ENCODE measurements at places on chromosomes 12 and 14.

GRCh38 chr12:99767809-99768208 is 120.3 kb downstream of the GARIN6 start:
- no peaks in the 10 kb centered on the region for H3K36me3 ChIP-seq
- no peaks in the 10 kb centered on the region for H3K4me1 ChIP-seq
- H3K4me3 ChIP-seq: no peak overlapping the region

DNA sequence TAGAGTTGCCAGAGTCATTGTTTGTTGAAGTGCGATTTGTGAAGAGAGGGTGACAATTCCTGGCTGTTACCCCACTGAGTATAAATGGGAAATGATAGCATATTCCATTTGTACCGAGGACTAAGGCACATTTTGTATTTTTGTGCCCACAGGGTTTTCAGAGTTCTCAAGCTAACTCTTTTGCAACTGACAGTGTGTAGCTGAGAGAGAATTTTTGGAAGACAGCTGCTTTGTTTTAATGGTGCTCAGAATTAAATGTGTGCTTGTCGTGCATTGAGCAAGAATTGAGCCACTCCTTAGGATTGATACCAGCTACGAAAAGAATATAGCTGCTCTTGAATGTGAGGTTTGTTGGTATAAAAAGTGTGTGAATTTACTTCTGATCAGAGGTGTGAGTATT is 21.7 kb downstream of the ANKRD13A start:
- H3K4me3 ChIP-seq: no peak overlapping the region
- peaks cover 21% of the 10 kb centered on the region for H3K36me3 ChIP-seq
- no peaks in the 10 kb centered on the region for H3K4me1 ChIP-seq
- no peak for DNase-seq

- H3K4me1 ChIP-seq: no peaks in the 10 kb centered on the region
- H3K36me3 ChIP-seq: no peaks in the 10 kb centered on the region
- DNase-seq: no peak
These were observed 13.3 kb downstream of the PPP2R5C start for GRCh38 chr14:101774814-101775213.

GRCh38 chr12:3571323-3571722 is 80.3 kb downstream of the PRMT8 start:
- no peaks in the 10 kb centered on the region for H3K4me1 ChIP-seq
- H3K27ac ChIP-seq: no peak overlapping the region
- no peaks in the 10 kb centered on the region for H3K27me3 ChIP-seq
- H3K4me3 ChIP-seq: no peak overlapping the region

DNA sequence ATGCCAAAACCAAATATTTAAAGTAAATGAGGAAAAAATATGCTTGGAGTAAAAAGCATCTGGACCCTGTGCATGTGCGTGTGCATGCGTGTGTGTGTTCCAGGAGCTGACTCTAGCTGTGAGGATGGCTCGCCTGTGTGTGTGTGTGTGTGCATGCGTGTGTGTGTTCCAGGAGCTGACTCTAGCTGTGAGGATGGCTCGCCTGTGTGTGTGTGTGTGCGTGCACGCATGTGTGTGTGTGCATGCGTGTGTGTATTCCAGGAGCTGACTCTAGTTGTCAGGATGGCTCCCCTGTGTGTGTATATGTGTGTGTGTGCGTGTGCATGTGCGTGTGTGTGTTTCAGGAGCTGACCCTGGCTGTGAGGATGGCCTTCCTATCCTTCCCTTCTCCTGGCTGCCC is 357.7 kb downstream of the CACNA1C start:
- H3K36me3 ChIP-seq: no peaks in the 10 kb centered on the region
- H3K27ac ChIP-seq: no peak overlapping the region
- peaks cover 4% of the 10 kb centered on the region for H3K4me1 ChIP-seq
- no peak overlapping the region for H3K4me3 ChIP-seq

- peaks cover 12% of the 10 kb centered on the region for H3K4me1 ChIP-seq
- peak within 1 kb of the TSS; percentile 19 for H3K4me3 ChIP-seq
- no peaks in the 10 kb centered on the region for H3K27me3 ChIP-seq
- H3K27ac ChIP-seq: no peak within 1 kb of the TSS
- no peak for DNase-seq
These were observed at the start of gene GPR162 for GRCh38 chr12:6821591-6822425. Gene GPR162 (plus strand): TSS chr12:6821821. CDS start chr12:6823899, 2,078 bp downstream.

DNA sequence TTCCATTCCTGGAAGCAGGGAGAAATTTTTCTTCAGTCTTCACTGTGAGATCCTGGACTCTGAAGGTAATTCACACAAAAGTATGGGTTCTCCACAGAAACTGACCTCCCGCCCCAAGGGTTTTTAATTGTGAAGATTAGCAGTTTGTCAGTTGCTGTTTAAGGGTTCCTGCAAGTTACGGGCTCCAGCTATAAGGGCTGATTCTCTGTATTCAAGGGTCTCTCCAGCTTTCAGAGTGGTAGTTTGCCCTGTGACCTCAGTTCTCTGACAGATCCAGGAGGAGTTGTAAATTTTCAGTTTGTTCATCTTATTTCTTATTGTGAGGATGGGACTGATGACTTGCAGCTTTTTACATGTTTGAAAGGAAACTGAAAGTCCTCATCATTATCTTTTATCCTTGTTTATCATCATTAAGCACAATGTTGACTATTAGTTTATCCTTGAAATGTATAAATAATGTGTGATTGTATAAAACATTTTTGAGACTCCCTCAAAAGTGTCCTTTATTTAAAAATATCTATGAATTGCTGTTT is 110.9 kb downstream of the SCAF11 start:
- H3K27ac ChIP-seq: no peak overlapping the region
- H3K27me3 ChIP-seq: no peaks in the 10 kb centered on the region
- no peaks in the 10 kb centered on the region for H3K4me1 ChIP-seq
- no peak for DNase-seq

DNA sequence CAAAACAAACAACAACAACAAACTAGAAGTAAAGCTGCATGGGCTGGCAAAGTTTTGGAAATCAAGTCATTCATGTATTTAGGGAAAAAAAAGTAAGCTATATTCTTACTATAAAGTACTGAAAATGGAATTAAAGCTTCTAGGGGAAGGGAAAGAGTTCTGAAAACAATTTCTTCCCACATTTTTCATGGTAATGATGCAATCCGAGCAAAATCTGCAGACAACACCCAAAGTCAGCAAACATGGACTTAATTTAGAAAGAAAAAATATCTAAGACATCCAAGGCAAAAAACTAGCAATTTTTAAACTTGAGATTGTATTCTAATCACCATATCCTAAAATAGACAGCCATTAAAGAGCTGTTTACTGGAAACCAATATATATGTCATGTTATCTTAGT is 86.3 kb downstream of the LRP6 start:
- no peak overlapping the region for H3K27ac ChIP-seq
- no peaks in the 10 kb centered on the region for H3K27me3 ChIP-seq
- no peak overlapping the region for H3K4me3 ChIP-seq
- H3K36me3 ChIP-seq: no peaks in the 10 kb centered on the region

DNA sequence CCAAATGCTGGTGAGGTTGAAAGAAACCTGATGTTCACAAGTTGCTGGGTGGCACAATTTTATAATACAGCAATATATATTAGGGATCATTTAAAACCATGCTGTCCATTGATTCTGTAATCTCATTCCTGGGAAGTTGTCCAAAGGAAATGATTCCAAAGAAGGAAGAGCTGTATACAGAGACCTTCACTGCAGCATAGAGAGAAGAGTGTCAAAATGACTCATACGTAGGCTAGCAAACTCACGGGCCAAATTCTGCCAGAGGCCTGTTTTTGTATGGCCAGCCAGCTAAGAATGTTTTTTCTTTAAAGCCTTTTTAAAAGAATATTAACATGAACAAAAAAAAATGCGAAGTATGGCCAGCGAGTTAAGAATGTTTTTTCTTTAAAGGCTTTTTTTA is 69.2 kb upstream of the MED13L start:
- peaks cover 8% of the 10 kb centered on the region for H3K4me1 ChIP-seq
- H3K27ac ChIP-seq: no peak overlapping the region
- DNase-seq: no peak
- no peaks in the 10 kb centered on the region for H3K36me3 ChIP-seq
- H3K4me3 ChIP-seq: no peak overlapping the region

- no peak overlapping the region for H3K4me3 ChIP-seq
- no peak overlapping the region for H3K27ac ChIP-seq
- H3K4me1 ChIP-seq: peaks cover 2% of the 10 kb centered on the region
- no peak for DNase-seq
- no peaks in the 10 kb centered on the region for H3K27me3 ChIP-seq
These were observed 168.2 kb upstream of the SSTR1 start for GRCh38 chr14:38039496-38039895.

DNA sequence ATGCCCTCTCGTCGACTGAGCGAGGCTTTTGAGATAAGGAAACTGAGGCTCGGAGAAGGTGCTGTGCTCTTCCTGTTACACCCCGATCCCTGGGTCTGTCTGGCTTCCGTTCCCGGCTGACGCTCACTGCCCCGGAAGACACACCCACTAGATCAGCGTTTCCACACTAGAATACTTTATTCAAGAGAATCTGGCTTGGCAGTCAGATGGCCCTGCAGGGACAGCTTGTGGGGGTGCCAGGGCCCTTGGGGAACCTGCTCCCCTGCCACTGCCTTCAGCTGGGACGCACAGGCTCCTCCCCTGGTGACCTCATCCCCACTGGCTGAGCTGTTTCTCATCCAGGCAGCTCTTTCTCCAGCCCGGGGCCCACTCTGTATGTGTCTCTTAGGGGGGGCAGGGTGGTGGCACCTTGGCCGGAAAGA is 13.7 kb downstream of the PGF start:
- H3K27me3 ChIP-seq: no peaks in the 10 kb centered on the region
- H3K4me3 ChIP-seq: no peak overlapping the region
- H3K4me1 ChIP-seq: peaks cover 13% of the 10 kb centered on the region
- DNase-seq: peak; percentile 35
- H3K27ac ChIP-seq: no peak overlapping the region
- H3K36me3 ChIP-seq: peaks cover 5% of the 10 kb centered on the region

DNA sequence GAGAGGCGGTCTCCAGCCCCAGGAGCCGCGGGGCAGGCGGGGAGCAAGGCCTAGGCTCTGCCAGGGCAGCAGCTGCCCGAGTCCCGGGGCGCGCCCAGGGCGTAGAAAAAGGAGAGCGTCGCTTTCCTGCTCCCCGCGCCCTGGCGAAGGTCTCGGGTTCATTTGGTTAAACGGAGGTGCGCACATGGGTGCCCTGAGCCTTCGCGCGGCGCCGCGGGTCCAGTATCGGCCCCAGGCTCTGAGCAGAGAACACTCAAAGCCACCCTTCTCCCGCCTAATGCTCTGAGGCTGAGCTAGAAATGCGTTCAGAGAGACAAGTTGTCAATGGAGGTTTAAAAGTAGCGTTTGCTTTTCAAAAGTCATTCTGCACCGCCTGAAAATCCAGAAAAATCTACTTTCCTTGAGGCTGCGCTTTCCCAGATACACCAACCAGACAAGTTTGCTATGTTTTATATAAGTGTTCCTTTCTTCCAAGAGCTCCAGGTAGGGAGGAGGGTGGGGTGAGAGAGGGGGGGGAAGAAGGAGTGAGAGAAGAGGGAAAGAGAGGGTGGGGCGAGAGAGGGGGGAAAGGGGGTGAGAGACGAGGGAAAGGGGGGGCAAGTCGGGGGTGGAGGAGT is 1.5 kb downstream of the TMEM132C start:
- no peak for DNase-seq
- no peak overlapping the region for H3K4me3 ChIP-seq
- no peaks in the 10 kb centered on the region for H3K36me3 ChIP-seq
- peaks cover 57% of the 10 kb centered on the region for H3K27me3 ChIP-seq
- no peak overlapping the region for H3K27ac ChIP-seq

DNA sequence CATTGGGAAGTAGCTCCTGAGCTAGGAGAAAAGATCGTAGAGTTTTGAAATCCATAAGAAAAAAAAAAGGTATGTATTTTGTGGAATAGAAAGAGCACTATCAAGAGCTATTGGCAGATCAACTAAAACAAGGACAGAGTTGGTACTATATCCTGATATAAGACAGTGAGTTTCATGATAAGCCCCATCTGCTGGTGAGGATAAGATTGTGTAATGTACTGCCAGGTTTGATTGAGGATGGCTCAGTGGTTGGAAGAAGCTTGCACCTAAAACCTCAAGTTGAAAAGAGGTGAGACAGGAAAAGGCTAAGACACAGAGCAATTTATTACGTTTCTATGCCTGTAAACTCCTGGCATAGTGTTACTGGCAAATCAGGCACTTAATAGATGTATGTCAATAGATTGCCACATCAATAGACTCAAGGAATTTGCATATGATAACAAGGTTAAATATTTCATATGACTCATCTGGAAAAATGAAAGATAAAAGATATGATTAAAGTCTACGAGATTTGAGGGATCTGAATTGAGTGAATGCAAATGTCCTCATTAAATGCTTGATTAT is 525.6 kb downstream of the FLRT2 start:
- H3K27me3 ChIP-seq: no peaks in the 10 kb centered on the region
- no peak overlapping the region for H3K4me3 ChIP-seq
- DNase-seq: peak; percentile 0
- no peaks in the 10 kb centered on the region for H3K36me3 ChIP-seq
- no peak overlapping the region for H3K27ac ChIP-seq

- peaks cover 34% of the 10 kb centered on the region for H3K36me3 ChIP-seq
- H3K27me3 ChIP-seq: no peaks in the 10 kb centered on the region
- DNase-seq: peak; percentile 59
- peaks cover 27% of the 10 kb centered on the region for H3K4me1 ChIP-seq
These were observed 754 bp downstream of the KRT18 start for GRCh38 chr12:52949413-52950331.

DNA sequence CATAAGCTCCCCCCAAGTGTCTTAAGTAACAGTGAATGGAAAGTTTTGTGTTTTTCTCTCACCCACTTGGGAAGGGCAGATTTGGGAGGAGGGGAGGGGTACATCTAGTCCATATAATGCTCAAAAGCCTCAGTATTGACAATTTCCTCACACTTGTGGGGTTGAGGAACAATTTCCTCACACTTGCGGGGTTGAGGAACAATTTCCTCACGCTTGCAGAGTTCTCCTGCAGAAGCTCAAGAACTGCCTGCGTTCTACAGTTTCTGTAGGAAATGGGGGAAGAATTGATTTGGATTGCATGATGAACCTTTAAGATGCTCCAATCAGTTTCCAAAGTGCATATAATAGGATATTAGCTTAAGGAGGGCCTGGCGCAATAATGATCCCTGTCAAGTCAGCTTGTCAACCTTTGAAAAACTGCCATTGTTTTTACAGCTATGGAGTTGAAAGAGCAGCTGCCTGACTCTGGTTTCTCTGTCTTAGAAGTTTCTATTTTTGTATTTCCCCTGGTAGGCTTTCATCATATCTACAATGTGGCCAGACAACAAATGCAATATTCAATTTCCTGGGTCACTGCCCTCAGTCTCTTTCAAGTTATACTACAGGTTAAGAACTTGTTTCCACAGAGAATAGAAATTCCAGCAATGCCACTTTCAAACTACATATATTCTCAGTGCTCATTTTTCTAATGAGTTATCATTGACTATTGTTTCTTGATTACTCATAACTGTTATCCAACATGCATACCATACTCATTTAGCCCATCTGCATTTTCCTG is 66.5 kb downstream of the PLEKHG7 start:
- H3K27me3 ChIP-seq: no peaks in the 10 kb centered on the region
- no peak overlapping the region for H3K27ac ChIP-seq
- H3K4me1 ChIP-seq: no peaks in the 10 kb centered on the region
- no peak overlapping the region for H3K4me3 ChIP-seq
- DNase-seq: no peak

- H3K4me1 ChIP-seq: no peaks in the 10 kb centered on the region
- DNase-seq: peak; percentile 72
- H3K27ac ChIP-seq: no peak overlapping the region
- no peak overlapping the region for H3K4me3 ChIP-seq
- no peaks in the 10 kb centered on the region for H3K36me3 ChIP-seq
- no peaks in the 10 kb centered on the region for H3K27me3 ChIP-seq
These were observed 166.9 kb downstream of the SLC15A5 start for GRCh38 chr12:16110596-16110995.

Measured in trophoblast cell (in vitro differentiated cells and primary cell).